ENCODE measurements at places on chromosomes 2 and 18.

DNA sequence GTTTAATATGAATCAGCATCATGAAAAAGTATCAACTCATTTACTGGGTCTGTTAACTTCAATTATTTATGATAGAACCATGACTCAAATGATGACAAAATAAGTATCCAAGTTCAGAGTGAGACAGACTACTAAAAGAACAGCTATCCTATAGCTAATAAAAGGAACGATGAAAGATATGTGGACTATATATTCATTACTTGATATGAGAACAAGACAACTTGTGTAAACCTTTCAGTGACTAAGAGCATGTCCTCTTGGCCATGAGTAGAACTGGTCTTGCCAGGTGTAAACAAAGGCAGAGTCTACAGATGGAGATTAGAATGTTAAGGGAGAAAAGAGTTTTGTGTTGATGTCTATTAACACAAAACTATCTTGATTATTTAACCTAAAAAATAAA is 360.4 kb upstream of the ZC3H15 start:
- DNase-seq, result no peak

- DNase-seq, result no peak
Observed at GRCh38 chr2:220963076-220963475, 609.0 kb downstream of the EPHA4 start.

- DNase-seq, result no peak
Observed at GRCh38 chr2:127187831-127188230, 32.3 kb downstream of the CYP27C1 start.

DNA sequence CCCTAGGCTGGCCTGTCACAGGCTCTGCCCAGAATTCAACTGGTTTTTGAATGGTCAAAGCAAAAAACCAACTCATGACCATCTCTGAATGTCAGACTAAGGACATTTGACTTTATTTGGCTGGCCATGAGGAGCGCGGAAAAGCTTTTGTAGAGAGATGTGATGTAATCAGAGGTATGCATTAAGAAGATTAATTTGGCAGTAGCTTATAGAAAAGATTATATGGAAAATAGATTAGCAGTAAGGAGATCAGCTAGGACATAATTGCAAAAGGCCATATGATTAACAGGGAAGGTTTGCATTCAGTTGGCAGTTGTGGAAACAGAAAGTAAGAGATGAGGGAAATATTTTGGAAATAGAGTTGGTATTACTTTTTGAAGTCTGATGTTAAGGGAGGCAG is 12.3 kb upstream of the TTR start:
- no peak for DNase-seq

DNA sequence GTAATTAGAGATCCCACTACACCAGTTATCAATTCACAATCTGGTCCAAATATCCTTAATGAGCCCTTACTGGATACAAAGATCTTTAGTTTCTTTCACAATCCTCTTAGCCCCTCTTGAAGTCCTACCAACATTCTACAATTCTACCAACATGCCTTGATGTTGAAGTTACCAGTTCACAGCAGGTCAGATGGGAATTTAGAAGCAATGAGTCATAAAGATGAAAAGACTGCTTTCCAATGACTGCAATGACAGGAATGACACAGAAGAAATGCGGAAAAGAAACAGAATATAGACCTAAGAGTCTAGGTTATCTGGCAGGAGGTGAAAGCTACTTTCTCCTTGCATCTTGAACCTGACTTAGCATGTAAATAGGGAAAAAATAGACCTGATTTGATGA is 24.5 kb downstream of the RTTN start:
- no peak for DNase-seq

- no peak for DNase-seq
Observed at GRCh38 chr18:11529081-11529480, 80.3 kb upstream of the SLC35G4 start.

DNA sequence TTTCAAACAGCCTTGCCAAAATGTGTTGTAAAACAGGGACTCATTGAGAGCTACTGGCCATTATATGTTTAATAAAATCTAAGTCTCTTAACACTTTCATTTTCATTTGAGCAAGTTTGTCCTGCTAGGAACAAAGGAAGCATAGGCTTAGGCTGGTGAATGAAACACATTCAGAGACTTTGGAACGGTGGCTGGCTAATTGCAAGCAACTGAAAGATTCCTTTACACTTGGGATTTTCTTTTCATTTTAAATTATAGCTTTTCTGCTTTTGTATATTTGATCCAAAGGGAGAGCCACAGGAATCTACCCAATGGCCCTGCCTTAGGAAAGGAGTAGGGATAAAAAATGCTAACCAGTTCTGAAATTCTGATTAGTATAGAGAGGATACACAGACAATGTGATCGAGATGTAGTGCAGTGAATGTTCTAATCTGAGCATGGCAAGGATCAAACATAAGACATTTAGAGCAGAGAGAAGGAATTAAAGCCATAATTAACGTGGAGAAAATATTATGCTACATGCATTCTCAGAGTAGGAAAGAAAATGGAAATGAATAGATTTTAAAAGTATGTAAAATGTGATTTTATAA is 911.4 kb upstream of the SLC39A10 start:
- no peak for DNase-seq

GRCh38 chr2:224077773-224078507 is 38.9 kb upstream of the SERPINE2 start:
- DNase-seq, result no peak

GRCh38 chr2:56680971-56681631 is 497.3 kb downstream of the CCDC85A start:
- DNase-seq, result no peak

GRCh38 chr2:26925100-26925791 is 45.2 kb upstream of the MAPRE3 start:
- no peak for DNase-seq
